ENCODE measurements at places on chromosomes 2 and 18.

DNA sequence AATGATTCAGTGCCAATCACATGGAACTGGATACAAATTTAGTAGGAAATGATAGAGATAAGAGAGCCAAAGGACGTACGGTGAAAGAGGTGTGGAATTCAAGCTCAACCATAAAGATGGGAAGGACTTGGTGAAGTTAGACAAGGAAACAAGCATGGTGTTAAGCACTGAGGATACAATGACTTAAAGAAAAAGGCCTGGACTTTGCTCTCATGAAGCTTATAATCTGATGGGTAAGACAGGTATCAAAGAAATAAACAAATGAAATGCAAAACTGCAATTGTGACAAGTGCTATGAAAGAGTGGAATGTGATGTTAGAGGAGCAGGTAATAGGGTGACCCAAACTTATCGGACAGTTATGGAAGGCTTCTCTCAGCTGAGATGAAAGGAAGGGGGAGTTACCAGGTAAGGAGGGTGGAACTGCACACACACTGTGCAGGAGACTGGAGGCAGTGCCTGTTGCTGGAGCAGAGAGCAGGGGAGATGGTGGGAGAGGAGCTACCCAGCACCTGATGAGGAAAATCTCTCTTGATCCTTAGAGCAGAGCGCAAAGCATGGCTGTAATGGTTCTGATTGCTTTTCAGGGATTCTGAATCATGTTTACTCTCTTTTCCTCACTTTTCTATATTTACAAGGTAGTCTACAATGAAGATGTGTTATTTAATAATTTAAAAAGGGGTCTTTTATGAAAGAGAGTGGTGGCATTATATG, 107.6 kb upstream of the BZW1 start:
- no peak for DNase-seq

- no peak for DNase-seq
Measured at GRCh38 chr2:24734741-24735140, 58.5 kb downstream of the PTRHD1 start.

DNA sequence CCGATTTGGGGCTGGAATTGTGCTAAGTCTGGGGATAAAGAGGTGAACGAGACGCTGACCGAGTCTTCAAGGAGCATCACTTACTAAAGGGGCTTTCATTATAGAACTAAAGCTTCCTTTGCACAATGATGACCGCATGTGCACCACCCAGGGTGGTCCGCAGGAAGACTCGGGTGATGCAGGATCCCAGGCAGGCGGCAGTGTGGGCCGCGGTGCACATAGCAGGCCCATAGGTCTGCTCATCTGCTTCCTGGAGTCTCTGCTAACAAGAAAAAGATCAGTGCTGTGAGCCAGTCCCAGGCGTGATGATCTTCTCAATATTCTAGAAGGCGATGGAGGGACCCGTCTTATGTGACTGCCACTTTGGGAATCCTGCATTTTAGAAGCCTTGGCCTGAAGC, 122.8 kb downstream of the PXDN start:
- no peak for DNase-seq

DNA sequence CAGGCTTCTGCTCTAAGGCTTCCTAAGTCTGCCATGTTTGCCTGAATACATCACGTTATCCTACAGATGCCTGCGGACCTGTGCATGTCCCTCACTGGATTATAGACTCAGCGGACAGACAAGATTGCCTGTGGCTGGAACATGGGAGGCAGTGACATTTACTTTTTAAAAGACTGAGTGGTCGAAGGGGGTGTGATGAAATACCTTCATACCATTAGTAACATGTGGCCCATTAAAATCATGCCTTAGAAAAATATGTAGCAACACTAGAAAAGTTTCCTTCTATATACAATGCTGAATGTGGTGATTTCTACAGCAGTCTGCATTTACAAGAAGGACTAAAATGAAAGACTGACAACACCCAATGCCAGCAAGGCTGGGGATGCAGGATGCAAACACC, 154.4 kb downstream of the ASB1 start:
- no peak for DNase-seq

DNA sequence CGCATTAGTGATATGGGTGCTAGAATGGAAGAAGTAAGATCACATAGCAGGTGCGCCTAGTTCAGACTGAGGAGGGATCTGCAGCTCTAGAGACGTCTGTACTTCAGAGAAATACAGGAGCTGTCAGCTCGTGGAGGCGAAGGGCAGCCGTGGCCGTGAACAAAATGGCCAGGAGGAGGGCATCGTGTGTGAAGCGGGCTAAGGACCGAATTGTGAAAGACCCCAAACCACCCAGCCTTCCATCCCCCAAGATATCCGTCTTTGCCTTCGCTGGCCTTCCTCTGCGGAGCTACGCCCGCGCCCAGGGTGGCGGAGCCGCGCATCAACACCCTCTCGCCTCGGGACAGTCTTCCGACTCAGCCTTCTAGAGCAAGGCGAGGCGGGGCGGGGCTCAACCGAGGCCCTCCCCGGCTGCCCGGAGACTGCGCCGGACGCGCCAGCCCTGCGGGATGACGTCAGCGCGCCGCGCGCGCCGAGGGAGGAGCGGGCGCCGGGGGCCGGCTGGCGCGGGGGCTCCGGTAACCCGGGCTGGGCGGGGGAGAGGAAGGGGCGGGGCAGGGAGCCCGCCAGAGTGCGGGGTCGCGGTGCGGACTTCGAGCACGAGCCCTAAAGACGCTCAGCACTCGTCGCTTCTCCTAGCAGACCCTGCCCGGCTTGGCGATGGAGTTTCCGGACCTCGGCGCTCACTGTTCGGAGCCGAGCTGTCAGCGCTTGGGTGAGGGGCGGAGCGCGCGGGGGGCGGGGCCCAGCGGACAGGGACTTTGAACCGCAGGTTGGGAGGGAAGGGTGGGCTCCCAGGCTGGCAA, at the start of gene ZFAND2B:
Gene ZFAND2B, plus strand, starts transcription at position 455 of the 806 bp plus-strand sequence. Its CDS starts 206 bp downstream, at position 661.
- peak; percentile 92 for DNase-seq

DNA sequence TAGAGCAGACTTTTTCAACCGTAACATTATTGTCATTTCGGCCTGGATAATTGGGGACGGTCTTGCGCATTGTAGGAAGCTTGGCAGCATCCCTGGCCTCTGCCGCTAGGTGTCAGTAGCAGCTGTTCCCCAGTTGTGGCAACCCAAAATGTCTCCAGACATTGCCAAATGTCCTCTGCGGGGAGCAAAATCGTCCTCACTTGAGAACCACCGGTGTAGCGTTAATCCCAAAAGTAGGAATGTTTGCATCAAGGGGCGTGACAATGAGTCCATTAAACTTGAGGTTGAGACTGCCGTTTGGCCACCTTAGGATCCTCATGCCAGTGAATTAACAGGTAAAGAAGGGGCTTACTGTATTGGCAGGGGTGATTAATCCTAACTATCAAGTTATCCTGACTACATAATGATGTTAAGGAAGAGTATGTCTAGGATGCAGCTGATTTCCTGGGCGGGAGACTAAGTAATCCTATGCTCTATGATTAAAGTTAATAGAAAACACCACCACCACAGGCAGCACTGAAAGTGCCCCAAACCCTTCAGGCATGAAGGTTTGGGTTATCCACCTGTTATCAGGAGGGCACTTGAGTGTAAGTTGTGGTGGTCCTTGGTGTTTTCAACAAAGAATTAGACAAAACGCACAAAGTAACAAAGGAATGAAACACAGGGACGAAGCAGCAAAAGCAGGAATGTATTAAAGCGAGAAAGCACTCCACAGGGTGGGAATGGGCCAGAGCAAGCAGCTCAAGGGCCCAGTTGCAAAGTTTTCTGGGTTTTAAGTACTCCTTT, 4.9 kb upstream of the ZC3H8 start:
- DNase-seq, result peak; percentile 49

- peak; percentile 77 for DNase-seq
Measured at GRCh38 chr2:231680992-231681852, 27.1 kb upstream of the PTMA start.

All from NCI-H774 (cell line).